ENCODE measurements at places on chromosomes 4 and X. TPM values are rescaled to one million over a fixed set of nuclear protein-coding genes. Genes with fewer than 3 reads are reported as not detected.

Gene ANKRD50
- total RNA-seq, result 39.9 TPM

Gene RNF113A
- total RNA-seq, result 8.2 TPM

Gene PCDH7
- total RNA-seq, result 107 TPM

Gene LGI2
- 52.3 TPM for total RNA-seq

Gene TMSB15C
- 4.0 TPM for total RNA-seq

Gene TLR2
- 38.5 TPM for total RNA-seq

Gene CEP135
- 6.8 TPM for total RNA-seq

Gene SMARCA1
- 32.7 TPM for total RNA-seq

Gene FAM184B
- total RNA-seq, result not detected

Gene ERCC6L
- 0.14 TPM for total RNA-seq

Gene SLC30A9
- total RNA-seq, result 42.1 TPM

Gene MAGEB1
- not detected for total RNA-seq

Gene MAGEA6
- total RNA-seq, result not detected

Gene FUNDC1
- 8.4 TPM for total RNA-seq

Gene ARHGEF9
- total RNA-seq, result 68.9 TPM

Gene VSIG1
- total RNA-seq, result not detected

Gene BRS3
- total RNA-seq, result not detected

Gene STARD8
- 14.1 TPM for total RNA-seq

Gene RPA4
- total RNA-seq, result 1.4 TPM

Gene PPARGC1A
- total RNA-seq, result 27.7 TPM

Gene MMRN1
- 72.8 TPM for total RNA-seq

Gene SAGE1
- total RNA-seq, result not detected

Gene HSFX2
- not detected for total RNA-seq

Gene INTS6L
- 9.1 TPM for total RNA-seq

Gene TXK
- total RNA-seq, result 2.6 TPM

Gene TCEAL3
- 113 TPM for total RNA-seq

Gene NDST3
- 0.10 TPM for total RNA-seq

Gene PTTG2
- 2.6 TPM for total RNA-seq

Gene UBQLN2
- 31.6 TPM for total RNA-seq

Gene KLB
- total RNA-seq, result not detected

Gene ART3
- not detected for total RNA-seq

Gene MAGEE2
- total RNA-seq, result 0.42 TPM

Gene PDLIM3
- 540 TPM for total RNA-seq
